NCI-H2227 treated with DMSO at 0.1 percent for 48 hours (cell line): ENCODE measurements at places on chromosomes 4 and X.

- no peak for DNase-seq
Measured at GRCh38 chr4:38005637-38006036, 45.4 kb downstream of the PTTG2 start.

DNA sequence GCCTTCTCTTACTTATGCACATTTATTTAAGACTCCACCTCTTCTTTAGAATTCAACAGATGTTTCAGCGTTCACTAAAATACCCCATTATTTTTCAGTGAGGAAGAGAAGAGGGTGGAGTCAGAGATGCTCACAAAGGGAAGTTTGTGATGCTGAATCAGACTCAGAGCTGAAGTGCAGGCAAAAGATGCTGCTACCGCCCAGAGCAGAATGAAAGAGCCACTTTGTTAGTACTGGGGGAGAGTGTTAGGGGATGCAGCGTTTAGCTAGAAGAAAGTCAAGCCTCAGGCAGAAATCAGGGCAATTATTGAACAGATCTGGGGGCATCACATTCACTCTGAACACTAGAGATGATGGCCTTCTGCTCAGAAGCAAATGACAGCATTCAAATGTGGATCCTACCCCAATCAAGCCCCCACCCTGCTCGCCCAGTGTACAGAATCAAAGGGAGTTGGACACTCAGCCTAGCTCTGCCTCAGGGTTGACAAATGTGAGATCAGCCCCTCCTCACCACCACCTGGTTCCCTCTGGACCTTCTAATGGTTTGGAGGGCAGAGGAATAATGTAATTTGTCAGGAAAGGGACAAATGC, 138.3 kb downstream of the UNC5C start:
- no peak for DNase-seq

GRCh38 chr4:180098586-180098985, 2144.6 kb upstream of the TENM3 start:
- DNase-seq, result no peak

DNA sequence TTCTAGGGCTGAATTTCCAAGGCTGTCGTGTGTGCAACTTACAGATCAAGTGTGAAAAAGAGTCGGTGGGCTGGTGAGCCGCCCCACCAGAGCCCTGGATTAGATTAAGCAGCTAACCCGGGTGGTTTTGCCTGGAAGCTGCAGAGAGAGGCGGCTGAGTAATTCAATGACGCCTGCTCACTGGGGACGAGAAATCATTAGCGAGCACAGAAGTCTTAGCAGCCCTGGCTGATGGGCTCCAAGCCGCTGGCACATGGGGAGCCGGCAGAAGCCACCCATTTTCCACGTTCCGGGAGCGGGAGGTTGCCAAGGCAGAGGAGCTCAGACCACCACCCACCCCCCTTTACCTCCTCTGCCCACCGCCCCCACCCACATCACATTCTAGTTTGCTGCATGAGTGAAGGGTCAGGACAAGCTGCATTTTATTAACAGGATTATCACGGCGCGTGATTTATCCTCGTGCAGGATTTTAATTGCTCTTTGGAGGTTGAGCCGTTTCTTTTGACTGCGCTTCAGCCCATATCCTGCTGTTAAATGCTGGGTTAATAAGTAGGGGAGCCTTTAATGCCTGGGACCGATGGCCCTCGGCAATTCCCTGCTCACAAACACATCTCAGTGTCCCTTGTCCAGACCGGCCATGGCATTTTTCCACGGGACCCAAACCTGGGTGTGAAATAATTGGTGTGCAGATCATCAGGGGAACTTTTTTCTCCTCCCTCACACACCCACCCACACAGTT, 19.1 kb downstream of the BCOR start:
- DNase-seq, result no peak

DNA sequence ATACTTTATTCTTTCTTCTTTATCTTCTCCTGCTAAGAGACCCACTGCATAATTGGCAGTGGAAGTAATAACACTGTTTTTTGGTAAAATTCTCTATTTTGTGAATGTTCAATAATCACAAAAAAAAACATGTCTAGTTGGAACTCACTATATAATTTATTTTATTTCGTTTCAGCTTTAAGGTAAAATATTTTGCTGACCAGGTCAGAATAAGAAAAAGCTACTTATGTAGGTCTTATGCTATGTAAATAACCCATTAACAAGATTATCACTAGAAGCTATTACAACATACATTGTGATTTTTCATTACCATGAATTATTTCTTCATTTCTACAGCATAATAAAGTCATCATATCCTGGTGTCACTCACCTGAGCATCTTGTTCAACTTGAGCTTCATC, 19.3 kb downstream of the ANXA5 start:
- DNase-seq, result no peak

GRCh38 chr4:177579649-177580048, 137.4 kb upstream of the AGA start:
- DNase-seq, result no peak

GRCh38 chr4:3762264-3762663, 3.9 kb upstream of the ADRA2C start:
- no peak for DNase-seq

- DNase-seq, result no peak
Measured at GRCh38 chr4:78693777-78694456, 82.2 kb upstream of the BMP2K start.

DNA sequence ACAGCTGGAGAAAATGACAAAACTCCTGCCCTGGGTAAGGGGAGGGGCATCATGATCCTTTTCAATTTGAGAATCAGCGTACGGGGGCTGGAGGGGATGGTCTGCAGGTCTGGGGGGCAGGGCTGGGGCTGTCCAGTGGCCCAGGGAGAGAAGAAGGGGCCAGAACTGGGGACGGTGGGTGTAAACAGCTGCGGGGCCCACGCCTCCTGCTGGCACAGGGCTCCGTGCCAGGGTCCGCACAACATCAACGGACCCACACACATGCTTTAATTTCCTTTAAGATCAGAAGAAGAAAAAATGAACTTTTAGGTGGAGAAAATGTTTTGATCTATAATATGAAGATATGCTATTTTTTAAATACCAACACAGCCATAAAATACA, 52.1 kb downstream of the PSAPL1 start:
- no peak for DNase-seq
